ENCODE measurements at places on chromosomes 4 and X.

- no peak for DNase-seq
Observed at GRCh38 chr4:89752932-89753598, 83.9 kb downstream of the SNCA start.

- no peak for DNase-seq
Observed at GRCh38 chr4:167150587-167150986, 83.7 kb downstream of the SPOCK3 start.

GRCh38 chr4:4417886-4418285 lies 31.0 kb downstream of the NSG1 start:
- no peak for DNase-seq

- DNase-seq = no peak
Observed at GRCh38 chr4:156790866-156791265, 180.7 kb downstream of the PDGFC start.

GRCh38 chrX:15497865-15498264 lies 2.7 kb upstream of the BMX start:
- DNase-seq = peak; percentile 69

DNA sequence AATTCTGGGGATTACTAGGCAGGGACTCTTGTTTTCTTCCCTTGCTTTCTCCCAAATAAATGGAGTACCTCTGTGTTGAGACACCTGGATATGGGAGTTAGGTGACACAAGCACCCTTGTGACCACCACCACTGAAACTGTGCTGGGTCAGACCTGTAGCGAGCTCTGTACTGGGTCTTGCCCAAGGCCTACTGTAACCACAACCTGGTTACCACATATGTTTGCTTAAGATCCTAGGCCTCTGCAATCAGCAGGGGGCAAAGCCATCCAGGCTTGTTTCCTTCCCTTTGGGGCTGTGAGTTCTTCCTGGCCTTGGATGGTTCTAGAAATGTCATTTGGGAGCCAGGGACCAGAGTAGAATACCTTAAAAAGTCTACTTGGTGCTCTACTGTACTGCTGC lies 49.4 kb downstream of the LPAR4 start:
- no peak for DNase-seq

DNA sequence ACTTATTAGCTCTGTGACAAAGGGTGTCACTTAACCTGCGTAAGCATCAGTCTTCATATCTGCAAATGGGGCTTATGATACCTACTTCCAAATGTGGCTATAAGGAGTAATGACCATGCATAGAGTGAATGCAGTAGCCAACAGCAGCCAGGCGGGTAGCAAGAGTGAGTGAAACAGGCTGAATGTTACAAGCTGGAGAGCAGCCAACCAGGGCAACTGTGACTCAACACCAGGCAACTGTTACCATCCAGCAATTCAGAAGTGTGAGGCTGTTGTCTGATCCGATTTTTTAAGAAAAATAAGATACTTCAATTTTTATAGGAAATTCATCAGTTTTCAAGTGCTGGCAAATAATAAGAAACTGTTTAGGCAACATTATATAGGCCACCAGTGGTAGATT lies 270.2 kb upstream of the TAPT1 start:
- DNase-seq = no peak

- no peak for DNase-seq
Observed at GRCh38 chr4:98509721-98510120, 148.7 kb downstream of the TSPAN5 start.

DNA sequence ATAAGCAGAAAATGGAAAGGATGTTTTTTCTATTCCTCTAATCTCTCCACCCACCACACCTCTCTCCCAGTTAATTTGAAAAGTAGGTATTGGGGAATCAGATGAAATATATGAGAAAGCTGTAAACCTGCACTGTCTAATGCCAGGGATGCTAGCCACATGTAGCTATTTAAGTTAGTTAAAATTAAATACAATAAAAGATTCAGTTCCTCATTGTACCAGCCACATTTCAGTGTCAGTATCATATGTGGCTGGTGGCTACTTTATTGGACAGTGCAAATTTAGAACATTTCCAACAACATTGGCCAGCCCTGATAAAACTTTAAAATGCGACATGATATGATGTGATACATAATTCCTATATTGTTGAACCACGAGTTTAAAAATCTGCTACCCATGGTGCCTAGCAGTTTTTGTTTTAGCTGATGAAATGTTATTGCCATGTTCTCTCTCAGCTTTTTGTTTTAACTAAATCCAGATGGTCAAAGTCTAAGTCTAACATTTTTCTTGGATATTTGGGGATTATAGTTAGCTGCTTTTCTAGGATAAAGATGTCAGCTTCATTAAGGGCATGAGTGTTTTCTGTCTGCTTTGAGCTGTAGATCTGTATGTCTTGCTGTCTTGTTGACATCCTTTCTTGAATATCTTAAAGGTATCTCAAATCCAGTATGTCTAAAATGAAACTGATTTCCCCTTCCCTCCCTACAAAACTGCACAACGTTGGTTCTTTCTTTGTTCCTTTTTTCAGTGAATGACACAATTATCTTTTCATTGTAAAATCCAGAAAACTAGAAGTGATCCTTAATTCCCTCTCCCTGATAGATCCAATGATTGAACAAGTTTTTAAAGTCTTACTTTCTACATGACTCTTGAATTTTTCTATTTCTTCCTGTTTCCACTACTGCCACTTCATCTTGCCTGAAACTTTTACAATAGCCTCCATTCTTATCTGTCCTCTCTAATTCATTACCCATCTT lies 6.2 kb downstream of the ARFIP1 start:
- no peak for DNase-seq

- DNase-seq = no peak
Observed at GRCh38 chrX:54794028-54794427, 4.0 kb downstream of the ITIH6 start.

DNA sequence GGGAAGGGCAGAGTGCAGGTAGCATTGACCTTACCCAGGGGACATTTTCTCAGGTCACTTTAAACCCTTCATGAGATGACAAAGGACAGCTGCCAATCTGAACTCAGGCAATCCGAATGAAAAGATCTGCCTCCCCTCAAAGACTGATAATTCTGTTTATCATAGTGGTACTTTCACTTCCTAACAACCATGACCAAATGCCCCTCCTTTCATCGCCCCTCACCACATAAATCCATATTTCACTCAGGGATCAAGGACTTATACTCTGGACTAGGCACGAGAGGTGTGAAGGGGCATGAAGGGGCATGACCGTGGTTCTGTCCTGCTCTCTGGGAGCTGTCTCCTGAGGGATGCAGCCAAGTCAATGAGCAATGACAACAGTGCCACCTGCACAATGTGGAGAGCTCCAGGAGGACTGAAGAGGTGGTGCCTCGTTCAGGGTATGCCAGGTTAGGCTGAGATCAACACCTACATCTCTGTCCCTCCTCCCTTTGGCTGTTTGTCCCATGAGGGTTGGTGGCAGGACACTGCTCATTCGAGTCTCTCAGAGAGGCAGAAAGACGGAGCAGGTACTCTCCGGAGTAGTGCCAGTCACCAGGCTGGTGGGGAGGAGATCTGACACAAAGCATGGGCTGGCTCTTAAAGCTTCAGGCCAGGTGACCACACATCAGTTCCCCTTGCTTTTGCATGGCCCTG lies 12.5 kb downstream of the HS3ST1 start:
- DNase-seq = no peak

- no peak for DNase-seq
Observed at GRCh38 chr4:41384992-41385391, 128.3 kb downstream of the UCHL1 start.

DNA sequence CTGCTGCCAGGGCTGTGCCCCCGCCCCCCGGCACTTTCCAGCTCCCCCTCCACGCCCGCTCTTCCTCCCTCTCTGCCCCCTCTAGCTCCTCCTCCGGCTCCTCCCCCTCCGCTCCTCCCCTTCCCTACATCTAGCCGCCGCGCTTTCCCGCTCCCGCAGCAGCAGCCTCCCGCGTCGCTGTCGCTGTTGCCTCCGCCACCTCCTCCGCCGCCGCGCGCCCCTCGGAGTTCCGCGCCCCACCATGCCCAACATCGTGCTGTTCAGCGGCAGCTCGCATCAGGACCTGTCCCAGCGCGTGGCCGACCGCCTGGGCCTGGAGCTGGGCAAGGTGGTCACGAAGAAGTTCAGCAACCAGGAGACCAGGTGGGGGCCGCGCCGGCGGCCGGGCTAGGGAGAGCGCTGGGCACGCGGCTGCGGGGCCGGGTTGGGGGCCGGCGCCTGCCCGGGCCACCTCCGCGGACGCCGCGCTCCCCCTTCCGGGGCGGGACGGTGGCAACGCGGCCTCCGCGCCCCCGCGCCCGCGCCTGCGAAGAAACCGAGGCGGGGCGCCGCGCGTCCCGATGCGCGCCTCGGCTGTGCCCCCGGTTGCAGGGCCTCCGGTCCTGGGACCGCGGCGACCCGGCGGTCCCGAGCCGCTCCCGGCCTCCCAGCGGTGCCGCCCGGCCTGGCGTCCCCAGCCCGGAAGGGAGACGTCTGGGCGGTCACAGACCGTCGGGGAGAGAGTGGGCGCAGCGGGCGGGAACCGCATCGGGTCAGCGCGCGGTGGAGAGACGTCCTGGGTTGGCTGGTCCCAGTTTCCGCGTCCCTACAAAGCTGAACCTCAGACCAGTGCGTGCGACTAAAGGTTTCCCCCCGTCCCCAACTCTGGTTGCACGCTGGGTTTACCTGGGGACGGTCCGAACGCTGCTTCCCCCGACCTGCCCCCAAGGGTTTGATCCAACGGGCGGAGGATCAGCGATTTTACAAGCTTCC lies at the start of gene PRPS2:
TSS of gene PRPS2 (plus strand) at position 156 of the 972 bp plus-strand sequence. CDS start at position 242, 86 bp downstream.
- DNase-seq = peak; percentile 46

DNA sequence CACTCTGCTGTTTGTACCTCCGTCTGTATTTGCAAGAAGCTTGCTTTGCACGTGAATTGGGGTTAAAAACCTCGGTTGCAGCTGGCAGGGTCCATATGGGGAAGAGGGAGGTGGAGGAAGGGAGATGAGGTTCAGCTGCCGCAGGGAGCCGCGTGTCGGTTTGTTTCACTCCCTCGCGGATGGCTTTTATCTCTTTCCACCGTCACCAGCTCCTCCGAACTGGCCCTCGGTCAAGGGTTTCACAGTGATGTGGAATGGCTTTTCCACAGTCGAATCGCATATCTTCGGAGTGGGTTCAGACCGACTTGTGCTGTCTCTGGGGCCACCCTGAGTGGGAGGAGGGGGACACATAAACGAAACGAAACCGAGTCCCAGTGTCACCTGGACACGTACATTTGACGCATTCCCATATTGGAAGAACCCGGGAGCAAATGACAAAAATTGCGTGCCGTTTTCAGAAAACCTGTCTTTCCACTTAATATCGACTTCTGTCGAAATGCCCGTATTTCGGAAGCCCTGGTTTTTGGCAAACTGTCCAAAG lies 929 bp downstream of the ZBTB33 start:
- DNase-seq = peak; percentile 51

DNA sequence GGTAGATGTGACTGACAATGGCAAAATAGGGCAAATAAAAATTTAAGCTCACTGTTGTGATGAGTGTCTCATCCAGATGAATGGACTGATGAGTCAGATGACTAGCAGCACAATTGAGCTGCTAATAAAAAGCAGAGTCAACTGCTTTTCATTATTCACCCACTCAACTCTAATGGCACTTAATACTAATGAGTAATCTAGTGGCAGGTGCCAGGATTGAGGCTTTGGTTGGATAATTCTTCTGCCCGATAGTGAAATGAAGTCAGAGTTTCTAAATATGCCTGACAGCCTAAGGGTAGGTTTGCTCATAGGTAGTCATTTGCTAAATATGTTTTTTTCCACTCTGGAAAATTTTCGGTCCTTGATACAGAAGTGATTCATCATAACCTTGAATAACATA lies 10.4 kb downstream of the OGT start:
- no peak for DNase-seq

DNA sequence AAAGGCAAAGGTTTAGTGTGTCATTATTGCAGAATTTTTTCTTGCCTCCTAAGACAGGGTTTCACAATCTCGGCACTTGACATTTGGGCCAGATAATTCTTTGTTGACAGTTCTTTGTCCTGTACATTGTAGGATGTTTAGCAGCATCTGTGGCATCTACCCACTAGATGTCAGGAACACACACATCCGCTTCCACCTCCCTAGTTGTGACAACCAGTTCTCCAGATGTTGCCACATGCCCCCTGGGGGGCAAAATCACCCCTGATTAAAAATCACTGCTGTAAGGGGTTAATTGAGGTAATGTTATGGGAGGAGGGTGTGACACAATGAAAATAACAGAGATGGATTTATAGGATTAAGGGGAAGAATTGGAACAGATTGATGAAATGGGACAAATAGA lies 75.3 kb downstream of the HMGB2 start:
- no peak for DNase-seq

GRCh38 chr4:149370785-149371420 lies 444.7 kb downstream of the IQCM start:
- DNase-seq = no peak

DNA sequence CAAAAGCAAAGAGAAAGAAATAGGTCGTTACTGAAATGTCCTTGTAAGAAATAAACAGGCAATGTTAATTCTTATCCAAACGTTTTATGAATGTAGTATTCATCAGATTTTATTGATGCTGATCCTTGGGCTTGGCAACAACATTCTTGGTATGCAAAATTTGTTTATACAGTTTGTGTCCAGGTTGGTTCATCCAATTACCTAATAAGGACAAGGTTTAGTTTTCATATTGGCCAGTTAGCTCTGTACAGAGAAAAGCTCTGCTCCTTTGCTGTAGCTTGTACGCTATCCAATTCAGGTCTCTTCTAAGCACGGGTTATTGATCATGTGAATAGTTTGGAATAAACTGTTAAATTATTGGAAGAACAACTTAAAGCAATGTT lies 14.4 kb upstream of the CCNG2 start:
- no peak for DNase-seq

DNA sequence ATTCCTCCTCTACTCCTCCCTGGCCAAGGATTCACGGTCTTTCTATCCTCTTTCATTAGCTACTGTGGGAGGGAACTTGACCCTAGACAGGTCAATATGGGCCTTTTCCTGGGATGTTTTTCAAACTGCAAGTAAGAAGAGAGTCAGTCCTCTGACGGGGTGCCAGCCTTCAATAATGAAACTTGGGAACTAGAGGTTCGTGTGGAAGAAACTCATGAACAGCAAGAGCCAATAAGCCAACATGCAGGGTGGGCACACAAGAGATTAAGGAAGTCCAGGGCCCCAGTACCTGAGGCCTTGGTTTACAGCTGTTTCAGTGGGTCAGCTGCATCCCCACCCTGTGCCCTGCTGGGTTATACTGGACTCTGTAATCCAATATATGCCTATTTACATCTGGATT lies 49.3 kb downstream of the LIMCH1 start:
- no peak for DNase-seq

All from hematopoietic multipotent progenitor cell treated with erythropoietin and hydrocortisone succinate and interleukin-3 and kit ligand, for 15 days (in vitro differentiated cells).